ENCODE measurements at places on chromosomes 12 and 14.

DNA sequence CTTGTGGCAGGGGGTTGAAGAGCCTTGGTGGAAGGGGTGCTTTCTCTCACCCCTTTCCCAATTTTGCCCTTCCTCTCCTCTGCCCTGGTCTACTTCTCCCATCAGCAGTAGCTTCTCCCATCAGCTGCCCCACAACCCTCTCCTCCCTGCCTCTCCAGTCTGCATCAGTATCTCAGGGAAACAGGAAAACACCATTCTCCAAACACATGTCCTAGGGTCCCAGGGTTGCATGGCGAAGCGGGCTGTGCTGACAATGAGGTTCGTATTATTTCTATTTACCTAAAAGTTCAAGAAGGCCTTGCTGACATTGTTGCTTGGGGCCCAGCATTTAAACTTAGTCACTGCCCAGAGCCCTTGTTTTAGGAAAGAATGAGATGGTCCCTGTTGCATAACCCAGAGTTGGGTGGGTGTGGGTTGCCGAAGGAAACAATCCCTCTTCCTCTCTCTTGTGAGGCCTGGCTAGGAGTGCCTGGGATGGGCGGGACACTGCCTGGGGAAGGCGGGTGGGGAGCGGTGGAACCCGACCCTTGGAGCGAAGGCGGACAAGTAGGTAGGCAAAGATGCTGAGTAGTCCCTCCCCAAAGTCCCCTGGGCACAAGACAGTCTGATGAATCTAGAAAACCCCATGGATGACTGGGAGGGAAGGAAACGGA is 1.3 kb upstream of the IGFBP6 start:
- DNase-seq, result no peak

DNA sequence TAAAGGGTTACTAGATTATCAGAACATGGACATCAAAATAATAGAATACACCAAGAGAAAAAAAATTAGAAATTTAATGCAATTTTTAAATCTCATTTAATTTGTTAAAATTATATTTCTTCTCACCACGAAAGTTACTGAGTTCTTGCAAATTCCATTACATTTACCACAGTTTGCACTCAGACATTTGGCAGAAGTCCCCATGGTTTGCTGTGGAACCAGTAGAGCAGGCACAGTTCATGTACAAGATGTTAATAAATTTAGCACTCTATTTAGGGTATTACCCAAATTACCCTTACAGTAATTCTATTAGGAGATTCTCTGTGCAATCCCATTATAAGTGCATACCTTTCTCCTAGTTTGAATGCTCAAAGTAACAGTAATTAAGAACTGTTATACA is 9.7 kb downstream of the SCN8A start:
- no peak for DNase-seq

DNA sequence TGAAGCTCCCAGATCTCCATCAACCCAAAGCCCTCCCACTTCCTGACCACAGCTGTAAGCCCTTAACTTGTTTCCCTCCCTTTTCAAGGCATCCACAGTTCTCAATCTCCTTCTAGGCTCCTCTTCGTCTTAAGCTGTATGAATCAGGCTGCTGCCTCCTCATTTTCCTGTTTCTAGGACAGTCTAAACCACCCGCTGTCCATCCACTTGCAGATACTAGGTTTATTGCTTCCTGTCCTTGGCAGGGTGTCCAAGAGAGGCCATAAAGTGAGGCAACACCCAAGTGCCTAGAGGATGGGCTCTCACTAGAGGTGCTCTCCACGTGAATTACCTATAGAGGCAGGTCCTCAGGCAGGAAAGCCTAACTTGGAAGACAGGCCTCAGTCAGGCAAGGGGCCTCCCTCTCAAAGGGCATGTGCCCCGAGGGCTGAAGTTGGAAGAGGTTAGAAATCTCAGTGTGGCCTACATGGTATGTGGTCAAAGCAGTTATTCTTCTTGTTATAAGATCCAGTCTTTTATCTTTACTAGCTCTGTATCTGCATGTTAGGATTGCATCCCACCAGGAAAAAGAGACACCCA is 8.8 kb upstream of the TMEM106C start:
- DNase-seq, result no peak

DNA sequence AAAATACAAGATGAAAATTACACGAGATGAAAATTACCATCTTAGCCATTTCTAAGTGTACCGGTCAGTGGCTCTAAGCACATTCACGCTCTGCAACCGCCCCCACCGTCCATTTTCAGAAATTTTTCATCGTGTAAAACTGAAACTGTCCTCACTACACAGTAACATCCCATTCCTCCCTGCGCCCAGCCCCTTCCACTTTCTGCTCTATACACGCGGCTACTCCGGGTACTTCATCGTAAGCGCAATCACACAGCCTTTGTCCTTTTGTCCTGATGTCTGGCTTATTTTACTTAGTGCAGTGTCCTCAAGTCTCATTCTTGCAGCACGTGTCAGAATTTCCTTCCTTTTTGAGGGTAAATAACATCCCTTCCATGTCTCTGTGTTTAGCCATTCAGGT is 3.6 kb upstream of the GPR132 start:
- DNase-seq, result no peak

GRCh38 chr12:120710805-120711296 is 593 bp downstream of the UNC119B start:
- no peak for DNase-seq

- DNase-seq, result no peak
Observed at GRCh38 chr12:93679308-93679925, 2.2 kb downstream of the CRADD start.

- DNase-seq, result no peak
Observed at GRCh38 chr12:109222062-109222461, 87.0 kb downstream of the FOXN4 start.

- no peak for DNase-seq
Observed at GRCh38 chr12:103975368-103975767, 9.7 kb downstream of the TDG start.

DNA sequence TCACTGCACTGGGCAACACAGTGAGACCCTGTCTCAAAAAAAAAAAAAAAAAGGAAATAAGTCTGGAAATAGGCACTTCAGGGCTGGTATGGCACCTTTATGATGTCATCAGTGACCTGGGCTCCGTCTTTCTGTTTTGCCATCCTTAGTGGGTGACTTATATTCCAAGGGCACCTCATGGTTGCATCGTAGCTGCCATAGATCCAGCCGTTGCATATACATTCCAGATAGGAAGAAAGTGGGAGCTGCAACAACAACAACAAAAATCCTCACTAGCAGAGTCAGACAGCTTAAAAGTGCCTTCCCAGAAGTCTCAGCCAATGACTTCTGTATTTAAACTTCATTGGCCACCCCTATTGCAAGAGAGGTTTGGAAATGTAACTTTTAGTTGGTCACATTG is 26.4 kb downstream of the MYL2 start:
- no peak for DNase-seq

GRCh38 chr12:4156317-4156716 is 117.2 kb upstream of the CCND2 start:
- DNase-seq, result no peak

Measured in activated effector memory CD4-positive, alpha-beta T cell treated with Interleukin-2 at 50 U/mL for 16 hours (primary cell).